ENCODE measurements at places on chromosomes 3 and 15. TPM values are rescaled to one million over a fixed set of nuclear protein-coding genes. Genes with fewer than 3 reads are reported as not detected.

DNA sequence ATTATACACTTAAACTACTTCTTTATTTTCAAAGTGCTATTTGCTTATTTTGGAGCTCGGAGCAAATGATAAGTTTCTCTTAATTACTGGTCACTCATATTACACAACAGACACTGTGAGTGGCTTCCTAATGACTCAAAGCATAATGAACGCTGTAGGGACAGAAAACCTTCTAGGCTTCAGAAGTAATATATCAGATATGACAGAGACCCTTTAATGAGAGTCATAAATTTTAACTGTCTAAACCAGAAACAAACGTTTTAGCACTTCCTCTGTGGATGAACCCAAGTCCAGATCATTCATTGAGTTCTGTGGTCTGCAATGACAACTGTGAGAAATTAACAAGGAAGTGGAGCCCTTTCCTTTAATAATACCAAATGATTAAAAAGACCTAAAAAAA is 66.6 kb downstream of the ARPP21 start:
- DNase-seq = no peak

GRCh38 chr3:189789432-189789831 is 158.2 kb downstream of the TP63 start:
- no peak for DNase-seq

DNA sequence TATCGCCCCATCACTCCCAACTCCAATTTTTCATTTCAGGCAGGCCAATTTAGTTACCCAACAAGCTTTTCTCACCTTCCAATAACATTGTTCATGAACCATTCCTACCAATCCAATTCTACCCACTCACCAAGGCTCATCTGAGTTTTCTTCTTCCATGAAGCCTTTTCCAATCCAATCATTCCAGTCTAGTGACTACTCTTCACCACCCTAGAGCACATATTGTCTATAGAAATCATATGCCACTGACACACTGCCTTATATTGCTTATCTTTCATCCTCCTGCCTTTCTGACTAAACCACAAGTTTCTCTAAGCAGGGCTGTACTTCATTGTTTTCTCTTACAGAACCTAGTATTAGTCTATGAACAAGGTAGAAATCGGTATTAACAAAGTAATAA is 11.4 kb downstream of the CCDC14 start:
- DNase-seq = peak; percentile 62

- no peak for DNase-seq
These were observed 2.8 kb downstream of the LRRN1 start for GRCh38 chr3:3802046-3802445.

GPR62 gene
- total RNA-seq = not detected

TRPM1 gene
- under 0.01 TPM for total RNA-seq

COL6A5 gene
- not detected for total RNA-seq

DNAH12 gene
- under 0.01 TPM for total RNA-seq

All from osteoblast (primary cell).